CD4-positive, alpha-beta T cell treated with Interleukin-6 at 100 ng/mL for 8 hours (primary cell): ENCODE measurements at places on chromosomes 4 and X.

GRCh38 chrX:18931972-18932371, 51.9 kb downstream of the PHKA2 start:
- DNase-seq, result no peak

- no peak for DNase-seq
Measured at GRCh38 chr4:23889814-23890341, at the start of gene PPARGC1A. Gene PPARGC1A, minus strand, starts transcription at chr4:23890047. Its CDS starts 90 bp downstream, at chr4:23889957.

- no peak for DNase-seq
Measured at GRCh38 chr4:79862821-79863220, 210.2 kb downstream of the ANTXR2 start.

DNA sequence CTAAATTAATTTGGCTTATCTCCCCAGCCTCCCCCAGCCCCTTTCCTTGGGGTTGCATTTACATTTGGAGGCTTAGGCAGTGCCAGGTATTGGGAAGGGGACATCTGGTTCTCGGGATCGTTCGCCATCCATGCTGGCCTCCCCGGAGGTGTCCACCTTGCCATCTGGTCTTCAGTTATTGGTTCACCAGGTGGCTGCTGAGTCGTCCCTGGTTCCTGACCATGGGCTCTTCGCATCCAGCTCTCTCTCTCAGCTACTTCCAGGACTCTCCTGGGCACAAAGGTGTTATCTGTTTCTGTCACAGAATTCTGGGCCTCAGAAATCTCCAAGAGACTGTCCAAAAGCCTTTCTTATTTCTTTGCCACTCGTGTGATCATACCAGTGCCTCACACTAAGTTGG, 75.4 kb upstream of the SCOC start:
- no peak for DNase-seq

DNA sequence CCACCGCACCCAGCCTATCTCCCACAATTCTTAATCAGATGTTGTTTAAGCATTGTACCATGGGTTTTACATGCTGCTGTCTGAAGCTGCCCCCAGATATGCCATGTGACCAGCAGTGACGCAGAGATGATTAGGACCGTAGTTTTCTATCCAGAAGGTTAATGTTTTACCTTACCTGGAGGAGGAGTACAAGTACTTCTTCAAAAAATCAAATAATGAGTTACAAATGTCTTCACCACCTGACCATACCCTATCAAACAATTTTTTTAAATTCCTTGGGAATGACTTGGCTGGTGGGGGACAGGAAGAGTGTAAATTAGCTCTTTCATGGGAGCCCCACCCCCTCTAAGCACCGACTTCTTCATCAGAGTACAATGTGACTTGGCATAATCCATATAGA, 16.2 kb upstream of the SGMS2 start:
- DNase-seq, result no peak

GRCh38 chrX:14616836-14617235, 87.5 kb downstream of the GLRA2 start:
- DNase-seq, result no peak
